ENCODE measurements at places on chromosomes 3 and 15.

GRCh38 chr3:85594676-85595075, 635.9 kb downstream of the CADM2 start:
- no peak for DNase-seq

DNA sequence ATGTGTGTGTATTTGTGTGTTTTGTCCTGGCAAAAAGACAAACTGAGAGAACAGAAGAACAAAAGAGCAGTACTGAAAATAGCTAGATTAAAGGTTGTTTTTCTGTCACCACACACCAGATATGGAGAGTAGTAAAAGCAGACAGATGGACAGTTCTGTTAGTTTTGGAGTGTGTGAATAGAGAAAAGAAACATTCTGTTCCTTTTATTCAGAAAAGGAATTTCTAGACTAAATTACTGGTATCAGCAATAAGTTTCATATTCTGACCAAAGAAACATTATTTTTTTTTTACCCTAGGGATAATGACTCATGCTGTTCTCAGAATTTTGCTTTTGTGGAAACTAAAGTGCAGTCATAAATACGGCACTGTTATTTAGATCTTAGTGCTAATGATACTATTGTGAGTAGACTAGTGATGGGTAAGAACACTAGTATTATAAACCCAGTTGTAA, 32.9 kb downstream of the PIK3CA start:
- no peak for DNase-seq

DNA sequence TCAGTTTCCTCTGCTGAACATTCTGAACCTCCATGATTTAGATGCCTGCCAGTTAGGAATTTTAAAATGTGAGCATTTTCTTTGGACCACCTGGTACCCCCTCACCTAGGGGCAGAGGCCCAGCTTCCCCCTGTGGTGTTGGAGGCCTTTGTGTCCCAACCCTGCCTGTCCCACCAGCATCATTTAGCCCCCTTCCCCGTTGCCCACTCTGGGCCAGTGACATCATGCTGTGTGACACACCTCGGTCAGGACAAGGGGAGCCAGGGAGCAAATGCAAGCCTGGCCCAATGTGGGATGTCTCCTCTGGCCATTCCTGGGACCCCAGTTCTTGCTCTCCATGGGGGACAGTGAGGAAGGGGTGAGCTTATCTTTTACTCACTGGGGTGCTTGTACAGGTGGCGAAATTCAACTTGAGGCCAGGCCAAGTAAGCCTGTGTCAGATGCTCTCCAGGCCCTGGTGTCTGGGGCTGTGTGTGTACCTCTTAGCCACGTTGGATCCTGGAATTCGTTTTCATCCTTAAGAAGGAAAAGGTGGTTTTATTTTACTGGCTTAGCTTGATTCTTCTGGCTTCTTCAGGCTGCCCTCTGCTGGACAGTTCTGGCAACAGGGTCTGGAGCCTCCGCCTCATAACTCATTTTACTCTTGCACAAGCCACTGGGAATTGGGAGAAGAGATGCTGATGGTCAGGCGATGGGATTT, 49.7 kb upstream of the MYZAP start:
- DNase-seq, result no peak

GRCh38 chr3:138705675-138706074, 97.1 kb downstream of the FAIM start:
- DNase-seq, result no peak

- DNase-seq, result no peak
Measured at GRCh38 chr15:25543196-25543595, 104.4 kb upstream of the UBE3A start.

DNA sequence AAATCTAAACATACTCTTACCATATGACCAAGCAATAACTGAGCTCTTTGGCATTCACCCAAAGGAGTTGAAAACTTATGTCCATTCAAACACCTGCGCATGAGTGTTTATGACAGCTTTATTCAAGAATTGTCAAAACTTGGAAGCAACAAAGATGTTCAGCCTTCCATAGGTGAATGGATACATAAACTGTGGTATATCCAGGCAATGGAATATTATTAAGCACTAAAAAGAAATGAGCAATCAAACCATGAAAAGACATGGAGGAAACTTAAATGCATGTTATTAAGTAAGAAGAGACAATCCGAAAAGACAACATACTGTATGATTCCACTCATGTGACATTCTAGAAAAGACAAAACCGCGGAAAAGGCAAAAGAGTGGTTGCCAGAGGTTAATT, 312.0 kb upstream of the TMC3 start:
- DNase-seq, result no peak

- no peak for DNase-seq
Measured at GRCh38 chr3:26721047-26721446, 98.5 kb downstream of the LRRC3B start.

- DNase-seq, result no peak
Measured at GRCh38 chr15:67080900-67081431, 15.6 kb downstream of the SMAD3 start.

DNA sequence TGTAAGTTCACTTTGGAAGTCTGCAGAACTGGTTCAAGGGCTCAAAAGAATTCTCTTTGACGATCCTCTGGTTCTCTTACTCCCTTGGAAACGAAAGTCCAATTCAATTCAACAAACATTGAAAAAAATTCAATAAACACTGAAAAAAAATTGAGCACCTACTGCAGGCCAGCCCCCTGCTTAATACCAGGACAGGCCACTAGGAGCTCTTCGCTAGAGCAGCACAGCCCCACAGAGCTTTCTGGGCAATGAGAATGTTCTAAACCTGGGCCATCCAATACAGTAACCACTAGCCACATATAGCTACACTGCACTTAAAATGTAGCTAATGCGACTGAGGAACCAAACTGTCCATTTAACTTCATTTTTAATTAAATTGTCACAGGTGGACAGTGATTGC, 50.4 kb upstream of the DCLK3 start:
- no peak for DNase-seq

DNA sequence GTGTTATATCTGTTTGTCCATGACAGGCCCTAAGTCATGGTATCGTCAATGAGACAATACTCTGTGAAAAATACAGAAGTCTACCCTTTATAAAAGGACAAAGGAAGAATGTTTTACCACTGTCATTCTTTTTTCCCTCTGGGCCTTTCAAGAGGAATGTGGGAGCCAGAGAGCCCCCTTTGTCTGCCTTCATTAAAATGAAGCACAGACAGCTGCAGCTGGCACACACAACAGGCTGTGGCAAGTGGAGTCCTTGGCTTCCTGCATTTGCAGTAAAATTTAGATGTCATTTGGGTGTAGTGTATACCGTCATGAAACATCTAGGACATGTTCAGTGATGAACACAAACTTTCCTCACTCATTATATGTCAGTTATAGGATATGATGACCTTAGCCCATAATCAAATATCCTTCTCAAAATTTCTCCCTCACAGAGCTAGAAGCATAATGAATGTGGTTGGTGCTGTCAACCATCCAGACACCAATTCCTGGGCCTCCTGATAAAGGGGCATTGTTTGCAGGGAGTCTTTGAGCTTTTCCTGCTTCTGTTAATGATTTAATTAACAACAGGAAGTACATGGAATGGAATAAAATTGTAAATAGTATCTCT, 76.4 kb downstream of the DHX36 start:
- no peak for DNase-seq

DNA sequence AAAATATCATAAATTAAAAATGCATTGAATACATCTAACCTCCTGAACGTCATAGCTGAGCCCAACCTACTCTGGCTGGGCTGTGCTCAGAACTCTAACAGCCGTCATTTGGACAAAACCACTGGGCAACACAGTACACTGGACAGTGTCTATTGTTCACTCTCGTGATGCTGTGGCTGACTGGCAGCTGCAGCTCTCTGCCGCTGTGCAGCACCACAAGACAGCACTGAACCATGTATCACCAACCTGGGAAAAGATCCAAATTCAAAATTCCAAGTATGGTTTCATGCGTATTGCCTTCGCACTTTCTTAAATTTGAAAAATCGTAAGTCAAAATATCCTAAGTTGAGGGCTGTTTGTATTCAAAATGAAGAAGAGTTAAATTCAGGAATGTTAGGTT, 145.1 kb upstream of the CNTN4 start:
- no peak for DNase-seq

GRCh38 chr3:177278016-177278415, 80.7 kb upstream of the TBL1XR1 start:
- no peak for DNase-seq

DNA sequence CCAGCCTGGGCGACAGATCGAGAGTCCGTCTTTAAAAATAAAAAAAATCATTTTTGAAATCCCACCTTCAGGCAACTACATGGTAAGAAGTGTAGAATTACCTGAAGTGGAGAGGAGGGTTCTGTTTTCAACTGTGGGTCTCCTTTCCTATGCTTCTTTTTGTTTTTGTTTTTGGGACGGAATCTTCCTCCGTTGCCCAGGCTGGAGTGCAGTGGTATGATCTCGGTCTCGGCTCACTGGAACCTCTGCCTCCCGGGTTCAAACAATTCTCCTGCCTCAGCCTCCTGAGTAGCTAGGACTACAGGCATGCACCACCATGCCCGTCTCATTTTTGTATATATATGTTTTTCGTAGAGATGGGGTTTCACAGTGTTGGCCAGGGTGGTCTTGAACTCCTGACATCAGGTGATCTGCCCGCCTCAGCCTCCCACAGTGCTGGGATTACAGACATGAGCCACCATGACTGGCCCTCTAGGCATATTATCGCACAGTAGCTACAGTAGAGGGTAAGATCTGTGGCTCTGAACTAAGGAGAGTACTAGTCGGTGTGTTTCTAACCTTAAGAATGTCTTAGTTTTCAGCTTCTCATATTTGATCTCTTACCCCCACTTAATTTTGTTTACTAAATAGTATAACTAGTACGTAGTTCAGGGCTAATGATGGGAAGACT, 8.5 kb downstream of the EBLN2 start:
- DNase-seq, result no peak

DNA sequence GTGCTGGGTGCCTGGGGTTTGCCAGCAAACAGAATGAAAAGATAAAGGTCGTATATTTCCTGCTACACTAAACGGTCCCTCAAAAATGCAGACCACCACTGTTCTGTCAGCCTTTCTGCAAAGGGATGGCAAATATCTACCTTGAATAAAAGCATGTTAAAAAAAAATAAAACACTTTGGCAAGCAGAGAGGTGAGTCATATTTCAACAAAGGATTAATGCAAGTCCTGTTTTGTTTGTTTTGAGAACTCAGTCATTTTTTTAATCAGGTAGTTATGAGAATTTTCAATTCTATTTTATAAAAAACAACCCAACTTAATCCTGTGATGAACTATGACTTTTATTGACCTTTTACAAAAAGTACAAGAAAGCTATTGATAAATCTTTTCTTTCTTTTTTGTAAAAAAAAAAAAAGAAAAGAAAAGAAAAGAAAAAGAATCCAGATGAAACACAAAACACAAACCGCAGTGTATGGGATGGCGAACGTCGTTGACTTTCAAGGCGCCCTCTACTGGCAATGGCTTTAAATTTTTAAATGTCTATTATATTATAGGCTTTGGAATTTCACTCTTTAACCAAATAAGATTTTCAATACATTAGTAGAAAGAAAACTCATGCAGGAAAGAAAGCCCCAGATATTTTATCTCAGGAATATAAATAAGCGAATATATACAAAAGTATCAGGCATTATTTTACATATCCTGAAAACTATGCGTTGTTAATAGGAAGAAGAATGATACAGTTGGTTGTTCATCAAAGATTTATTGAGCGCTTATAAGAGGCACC, 87.8 kb downstream of the NCEH1 start:
- peak; percentile 38 for DNase-seq

GRCh38 chr15:36511594-36511993, 67.8 kb upstream of the CDIN1 start:
- no peak for DNase-seq

- DNase-seq, result no peak
Measured at GRCh38 chr15:36590838-36591237, 11.4 kb downstream of the CDIN1 start.

DNA sequence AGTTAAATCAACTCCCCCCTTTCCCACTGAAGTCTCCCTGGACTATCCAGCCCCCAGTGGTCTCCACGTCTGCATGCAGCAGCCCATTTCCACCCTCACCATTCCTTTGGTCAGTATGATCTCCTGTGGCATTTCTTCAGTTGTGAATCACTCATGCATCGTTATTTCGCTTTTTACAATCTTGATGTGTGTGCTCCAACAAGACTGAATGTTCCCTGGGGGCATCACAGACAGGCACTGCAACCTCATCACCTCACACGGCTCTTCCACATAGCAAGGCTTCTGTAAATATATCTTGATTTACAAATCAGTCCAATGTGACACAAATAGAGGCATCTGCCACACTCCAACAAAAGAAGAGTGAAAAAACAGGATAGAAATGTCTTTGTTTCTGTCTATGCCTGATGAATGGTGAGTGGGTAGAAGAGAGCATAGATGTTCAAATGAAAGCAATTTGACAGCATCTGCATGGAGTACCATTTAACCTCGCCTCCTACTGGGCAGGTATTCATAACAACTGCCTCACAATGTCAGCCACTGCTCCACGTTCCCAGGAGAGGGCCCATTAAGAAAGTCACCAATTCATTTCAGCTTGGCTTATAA, 5.2 kb downstream of the HEG1 start:
- DNase-seq, result no peak

DNA sequence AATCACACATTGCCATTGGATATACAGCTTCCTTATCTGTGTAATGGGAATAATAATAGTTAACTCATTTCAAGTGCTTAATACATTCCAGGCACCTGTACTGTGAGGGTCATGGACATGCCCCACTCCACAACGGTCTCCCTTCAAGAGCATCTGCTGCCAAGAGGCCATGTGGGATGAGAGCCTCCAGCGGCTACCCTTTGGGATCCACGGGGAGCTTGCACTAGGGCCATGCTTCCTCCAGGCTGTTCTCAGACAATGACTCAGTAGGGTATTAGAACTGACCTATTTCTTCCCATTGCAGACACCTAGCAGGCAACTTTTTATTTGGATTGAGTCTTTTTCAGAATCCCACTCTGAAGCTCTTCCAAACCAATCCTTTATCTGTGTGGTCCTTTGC, 1078.9 kb downstream of the TUSC7 start:
- no peak for DNase-seq

GRCh38 chr3:190721330-190721729, 141.2 kb downstream of the GMNC start:
- DNase-seq, result no peak

DNA sequence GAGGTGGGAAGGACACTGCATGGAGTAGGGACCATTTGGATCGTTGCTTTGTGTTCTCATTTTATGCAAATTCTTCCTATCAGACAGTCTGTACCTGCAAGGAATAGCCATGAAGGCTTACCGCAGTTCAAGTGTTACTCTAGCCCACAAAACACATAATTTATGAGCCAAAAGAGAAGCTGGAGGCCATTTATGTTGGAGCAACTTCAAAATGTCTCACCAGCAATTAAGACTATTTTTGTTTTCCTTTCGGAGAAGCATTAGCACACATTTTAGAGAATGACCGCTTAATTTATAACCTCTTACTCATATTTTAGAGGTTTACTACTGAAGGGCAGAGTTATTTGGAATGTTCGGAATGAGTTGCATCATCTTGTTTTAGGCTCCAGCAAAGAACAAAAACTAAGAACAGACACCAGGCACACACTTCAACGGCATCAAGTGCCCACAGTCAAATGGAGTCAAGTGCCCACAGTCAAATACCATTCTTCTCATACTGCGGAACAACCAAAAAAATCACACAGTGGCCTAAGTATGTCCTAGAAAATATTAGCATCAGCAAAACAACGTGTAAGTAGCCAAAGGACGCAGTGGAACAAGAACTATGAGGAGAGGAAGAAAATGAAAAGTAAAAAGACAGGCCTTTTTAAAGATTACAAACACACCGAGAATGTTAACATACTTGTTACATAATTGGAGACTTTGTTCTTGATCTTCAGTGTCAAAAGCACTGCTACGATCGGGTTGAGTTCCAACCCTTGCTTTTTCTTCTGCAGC, 17.5 kb upstream of the GOLGA8J start:
- no peak for DNase-seq

Data from T-helper 1 cell (primary cell).